T-cell (primary cell): ENCODE measurements at places on chromosomes 16 and 17.

- no peaks in the 10 kb centered on the region for H3K27me3 ChIP-seq
- DNase-seq = no peak
- H3K36me3 ChIP-seq = no peaks in the 10 kb centered on the region
- H3K27ac ChIP-seq = peak overlapping the region; percentile 95
- peaks cover 51% of the 10 kb centered on the region for H3K4me1 ChIP-seq
These were observed 12.3 kb downstream of the RAI1 start for GRCh38 chr17:17693253-17694168.

GRCh38 chr16:84847564-84848355 lies 28.0 kb downstream of the CRISPLD2 start:
- no peak overlapping the region for H3K27ac ChIP-seq
- H3K27me3 ChIP-seq = peaks cover 45% of the 10 kb centered on the region
- no peak for DNase-seq
- H3K4me3 ChIP-seq = no peak overlapping the region
- peaks cover 2% of the 10 kb centered on the region for H3K4me1 ChIP-seq
- no peaks in the 10 kb centered on the region for H3K36me3 ChIP-seq

GRCh38 chr17:8222380-8222629 lies 11.9 kb upstream of the AURKB start:
- peak overlapping the region; percentile 93 for H3K4me3 ChIP-seq
- DNase-seq = peak; percentile 88
- H3K36me3 ChIP-seq = peaks cover 16% of the 10 kb centered on the region
- H3K4me1 ChIP-seq = peaks cover 68% of the 10 kb centered on the region
- no peaks in the 10 kb centered on the region for H3K27me3 ChIP-seq

DNA sequence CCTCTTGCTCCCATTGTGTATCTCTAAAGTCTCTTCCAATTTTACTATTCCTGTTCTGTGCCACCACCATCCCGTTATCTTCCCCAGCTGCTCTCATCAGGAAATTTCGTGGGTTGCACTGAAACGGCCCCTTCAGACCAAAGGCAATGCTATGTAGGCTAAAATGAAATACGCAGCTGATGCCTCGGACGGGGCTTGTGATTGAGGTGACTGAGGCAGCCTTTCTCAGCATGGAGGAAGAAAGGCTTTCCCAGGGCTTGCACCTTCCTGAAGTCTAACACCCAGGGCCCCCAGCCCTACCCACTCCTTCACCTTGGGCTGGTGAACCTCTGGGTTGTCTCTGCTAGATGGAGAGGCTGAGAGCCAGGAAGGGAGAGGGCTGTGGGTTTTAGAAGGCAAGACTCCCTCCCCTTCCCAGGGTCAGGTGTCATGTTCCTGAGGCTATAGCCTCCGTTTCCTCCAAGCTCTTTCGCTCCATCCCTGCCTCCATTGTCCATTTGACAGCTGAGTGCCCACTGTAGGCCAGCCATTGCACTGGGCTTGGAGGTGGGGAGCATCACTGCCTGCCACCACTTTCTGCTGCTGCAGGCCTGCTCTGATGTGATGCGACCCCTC lies 7.8 kb downstream of the CCDC200 start:
- peaks cover 17% of the 10 kb centered on the region for H3K36me3 ChIP-seq
- no peaks in the 10 kb centered on the region for H3K27me3 ChIP-seq
- no peak overlapping the region for H3K4me3 ChIP-seq
- DNase-seq = no peak
- peaks cover 16% of the 10 kb centered on the region for H3K4me1 ChIP-seq
